ENCODE measurements at places on chromosomes 11 and 22. TPM values are rescaled to one million over a fixed set of nuclear protein-coding genes. Genes with fewer than 3 reads are reported as not detected.

Gene SCGB1A1
- not detected for polyA plus RNA-seq

- no peaks in the 10 kb centered on the region for H3K27me3 ChIP-seq
- DNase-seq = peak; percentile 80
- H3K4me1 ChIP-seq = no peaks in the 10 kb centered on the region
These were observed 13.1 kb upstream of the MMP1 start for GRCh38 chr11:102810950-102811660.

DNA sequence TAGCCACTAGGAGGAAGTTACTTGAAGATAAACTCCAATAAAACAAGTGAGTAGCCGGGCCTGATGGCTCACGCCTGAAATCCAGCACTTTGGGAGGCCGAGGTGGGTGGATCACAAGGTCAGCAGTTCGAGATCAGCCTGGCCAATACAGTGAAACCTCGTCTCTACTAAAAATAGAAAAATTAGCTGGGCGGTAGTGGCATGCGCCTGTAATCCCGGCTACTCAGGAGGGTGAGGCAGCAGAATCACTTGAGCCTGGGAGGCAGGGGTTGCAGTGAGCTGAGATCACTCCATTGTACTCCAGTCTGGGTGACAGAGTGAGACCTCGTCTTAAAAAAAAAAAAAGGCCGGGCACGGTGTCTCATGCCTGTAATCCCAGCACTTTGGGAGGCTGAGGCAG, 34.0 kb upstream of the CLPB start:
- DNase-seq = no peak
- H3K36me3 ChIP-seq = no peaks in the 10 kb centered on the region
- peaks cover 13% of the 10 kb centered on the region for H3K27me3 ChIP-seq

Gene NXPE2
- polyA plus RNA-seq = 0.06 TPM

- no peak overlapping the region for H3K27ac ChIP-seq
- H3K27me3 ChIP-seq = no peaks in the 10 kb centered on the region
- H3K36me3 ChIP-seq = no peaks in the 10 kb centered on the region
- no peak overlapping the region for H3K4me3 ChIP-seq
These were observed 123.1 kb downstream of the ARHGAP42 start for GRCh38 chr11:100810146-100810545.

- peak; percentile 43 for DNase-seq
- peaks cover 17% of the 10 kb centered on the region for H3K4me1 ChIP-seq
- no peak overlapping the region for H3K4me3 ChIP-seq
- H3K27me3 ChIP-seq = no peaks in the 10 kb centered on the region
- H3K36me3 ChIP-seq = peaks cover 7% of the 10 kb centered on the region
- H3K27ac ChIP-seq = no peak overlapping the region
These were observed 267.7 kb downstream of the LARGE1 start for GRCh38 chr22:33652615-33653014.

DNA sequence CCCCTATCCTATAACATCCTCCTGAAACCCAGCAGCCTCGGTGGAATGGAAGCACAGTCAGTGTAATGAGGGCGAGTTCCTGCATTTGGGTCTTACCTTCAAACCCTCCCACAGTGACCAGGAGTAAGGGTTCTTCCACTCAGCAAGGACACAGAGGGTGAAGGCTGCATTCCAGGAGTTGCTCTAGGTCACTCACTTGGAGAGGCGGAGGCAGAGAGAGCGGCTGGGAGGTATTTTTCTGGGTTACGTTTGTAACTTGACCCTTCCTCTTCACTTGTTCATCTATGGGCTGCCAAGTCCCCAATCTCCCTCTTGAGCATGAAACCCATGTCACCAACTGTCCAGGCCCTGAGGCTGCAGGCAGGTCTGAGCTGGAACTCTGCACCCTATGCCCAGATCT, 36.8 kb upstream of the SHISAL1 start:
- no peak overlapping the region for H3K4me3 ChIP-seq
- no peak overlapping the region for H3K27ac ChIP-seq
- peaks cover 3% of the 10 kb centered on the region for H3K4me1 ChIP-seq
- H3K36me3 ChIP-seq = no peaks in the 10 kb centered on the region

- H3K36me3 ChIP-seq = no peaks in the 10 kb centered on the region
- H3K27me3 ChIP-seq = no peaks in the 10 kb centered on the region
- peaks cover 25% of the 10 kb centered on the region for H3K4me1 ChIP-seq
- peak overlapping the region; percentile 82 for H3K27ac ChIP-seq
These were observed 35.0 kb upstream of the EHF start for GRCh38 chr11:34585735-34586487.

DNA sequence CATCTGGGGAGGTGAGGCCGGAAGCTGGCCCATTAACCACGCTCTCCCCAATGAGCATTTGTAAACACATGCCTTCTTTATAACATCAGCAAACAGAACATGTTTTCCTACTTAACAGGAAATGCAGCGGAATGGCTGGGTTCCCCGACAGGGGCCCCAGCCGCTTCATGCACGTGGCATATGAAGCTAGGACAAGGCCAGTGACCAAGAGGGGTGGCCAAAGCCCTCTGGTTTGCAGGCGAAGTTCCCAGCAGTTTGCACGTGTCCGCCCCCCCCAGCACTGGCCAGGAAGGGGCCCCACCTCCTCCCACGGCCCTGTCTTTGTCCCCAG, 38.7 kb upstream of the LINC01488 start:
- no peaks in the 10 kb centered on the region for H3K36me3 ChIP-seq
- no peaks in the 10 kb centered on the region for H3K27me3 ChIP-seq
- H3K4me1 ChIP-seq = peaks cover 26% of the 10 kb centered on the region
- DNase-seq = peak; percentile 81

DNA sequence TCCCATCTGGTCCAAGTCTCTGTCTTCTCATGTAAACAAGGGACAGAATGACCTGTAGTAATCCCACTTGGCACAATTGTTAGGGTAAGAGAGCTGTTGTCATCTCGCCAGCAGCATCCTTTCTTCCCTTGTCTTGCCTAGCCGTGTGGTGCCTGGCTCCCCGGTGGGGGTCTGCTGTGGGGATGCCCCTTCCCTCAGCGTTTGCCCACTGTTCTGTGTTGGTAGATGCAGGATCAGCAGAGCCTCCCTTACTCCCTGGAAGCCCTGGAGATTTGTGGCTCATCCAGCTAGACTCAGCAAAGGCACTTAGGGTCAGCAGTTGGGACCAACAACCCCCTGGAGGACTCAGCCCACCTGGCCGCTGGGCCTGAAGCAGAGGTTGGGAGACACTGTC, 13.0 kb downstream of the ACO2 start:
- H3K27me3 ChIP-seq = no peaks in the 10 kb centered on the region
- peaks cover 32% of the 10 kb centered on the region for H3K36me3 ChIP-seq
- DNase-seq = no peak
- H3K27ac ChIP-seq = no peak overlapping the region
- peaks cover 40% of the 10 kb centered on the region for H3K4me1 ChIP-seq

GRCh38 chr11:85961930-85962363, 106.8 kb downstream of the CCDC83 start:
- H3K4me1 ChIP-seq = no peaks in the 10 kb centered on the region
- H3K27me3 ChIP-seq = no peaks in the 10 kb centered on the region

Gene ISX
- 74.1 TPM for polyA plus RNA-seq
